ENCODE measurements at places on chromosomes 16 and 17.

GRCh38 chr17:48611681-48612455, 1.1 kb upstream of the HOXB7 start:
- no peak for DNase-seq

GRCh38 chr17:79874329-79874981, 35.2 kb upstream of the CBX4 start:
- no peak for DNase-seq

GRCh38 chr17:67315865-67316264, 50.5 kb downstream of the PSMD12 start:
- DNase-seq: no peak

DNA sequence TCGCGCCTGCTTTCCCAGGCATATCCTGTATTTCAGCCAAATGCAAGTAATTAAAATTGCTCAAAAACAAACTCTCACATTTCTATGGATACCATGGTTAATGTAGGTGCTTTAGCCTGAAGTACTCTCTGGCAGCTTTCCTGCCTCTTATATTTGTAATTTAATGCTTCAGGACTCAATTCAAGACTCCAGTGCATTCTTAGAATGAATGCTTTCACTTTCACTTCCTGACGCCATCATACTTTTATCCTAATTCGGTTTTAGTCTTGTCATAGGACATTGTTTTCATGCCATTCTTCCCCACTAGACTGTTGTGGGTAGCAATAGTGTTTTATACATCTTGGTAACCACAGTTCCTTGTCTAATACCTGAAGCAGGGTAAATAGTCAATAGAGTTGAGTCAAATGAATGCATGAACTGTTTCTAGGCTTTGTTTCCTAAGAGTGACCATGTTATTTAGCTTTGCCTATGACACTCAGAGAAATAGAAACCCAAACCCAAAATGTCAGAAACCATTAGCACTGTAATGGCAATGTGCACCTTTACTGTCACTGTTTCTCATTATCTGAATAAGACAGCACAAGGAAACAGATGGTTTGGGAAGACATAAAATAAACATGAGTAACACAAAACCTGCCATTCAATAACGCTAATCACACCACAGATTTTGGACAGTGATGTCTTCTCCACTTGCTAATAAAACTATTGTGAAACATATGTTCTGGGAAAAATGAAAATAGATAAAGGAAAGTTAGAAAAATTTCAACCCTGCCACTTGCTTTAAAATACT, 705.5 kb downstream of the CDH11 start:
- no peak for DNase-seq

GRCh38 chr16:72978212-72978611, 69.7 kb downstream of the ZFHX3 start:
- no peak for DNase-seq

- no peak for DNase-seq
Measured at GRCh38 chr16:4233431-4233830, 8.4 kb downstream of the SRL start.

GRCh38 chr16:25033852-25034251, 18.7 kb upstream of the ARHGAP17 start:
- no peak for DNase-seq

- DNase-seq: no peak
Measured at GRCh38 chr17:50162466-50163254, 3.1 kb upstream of the SGCA start.

All from NCI-H1436 treated with DMSO at 0.1 percent for 48 hours (cell line).